Skeletal muscle cell (primary cell): ENCODE measurements at places on chromosomes 1 and 21.

GRCh38 chr1:22500471-22500870 is 48.8 kb downstream of the ZBTB40 start:
- no peak for DNase-seq

- DNase-seq: no peak
Observed at GRCh38 chr1:241695246-241696171, 43.4 kb downstream of the WDR64 start.

DNA sequence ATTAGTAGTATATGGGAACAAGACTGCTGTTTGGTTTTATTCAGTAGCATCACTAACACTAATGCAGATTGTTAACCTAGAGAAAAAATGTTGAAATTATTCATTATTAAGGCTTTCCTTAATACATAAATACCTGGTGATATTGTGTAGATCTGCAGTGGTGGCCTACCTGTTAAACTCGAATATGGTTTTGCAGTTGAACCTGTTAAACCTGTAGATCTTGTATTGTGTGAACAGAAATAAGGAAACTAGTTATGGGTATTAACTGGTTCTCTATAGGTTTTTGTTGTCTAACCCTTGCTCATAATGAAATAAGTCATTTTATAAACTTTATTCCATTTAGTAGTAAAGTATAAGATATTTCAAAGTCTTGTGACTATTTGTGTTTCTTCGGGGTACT is 23.9 kb downstream of the PKN2 start:
- no peak for DNase-seq

GRCh38 chr1:1926346-1926811 is 7.3 kb upstream of the TMEM52 start:
- no peak for DNase-seq

- DNase-seq: no peak
Observed at GRCh38 chr1:51791888-51792287, 86.6 kb downstream of the NRDC start.

DNA sequence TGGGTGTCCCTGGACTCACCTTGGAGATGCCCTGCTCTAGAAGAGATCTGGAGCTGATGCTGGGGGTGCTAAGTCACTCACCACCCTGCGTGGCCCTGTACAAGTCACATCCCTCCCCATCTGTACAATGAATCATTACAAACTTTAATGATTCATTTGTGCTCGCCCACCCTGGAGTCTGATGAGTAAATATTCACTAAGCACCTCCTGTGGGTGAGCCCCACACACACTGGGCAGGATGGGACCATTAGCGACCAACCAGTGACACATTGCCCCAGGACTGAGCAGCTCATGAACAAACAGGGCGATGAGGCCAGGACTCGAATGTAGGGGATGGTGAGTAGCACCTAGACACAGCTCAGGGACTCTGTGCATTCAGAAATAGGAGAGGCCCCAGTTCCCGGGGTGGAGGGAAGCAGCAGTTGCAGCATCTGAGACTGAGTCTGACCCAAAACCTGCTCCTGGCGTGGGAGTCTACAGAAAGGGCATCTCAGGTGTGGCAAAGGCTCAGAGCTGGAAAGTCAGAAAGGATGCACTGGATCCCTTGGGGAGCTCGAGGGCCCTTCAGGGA is 18.1 kb upstream of the PDZK1IP1 start:
- DNase-seq: no peak

GRCh38 chr1:117814856-117815797 is 114.3 kb downstream of the GDAP2 start:
- DNase-seq: no peak

GRCh38 chr1:177944016-177944949 is 25.6 kb downstream of the SEC16B start:
- DNase-seq: no peak

- no peak for DNase-seq
Observed at GRCh38 chr1:2499986-2500596, 24.0 kb downstream of the PLCH2 start.

GRCh38 chr21:34596561-34597271 is 18.2 kb downstream of the RCAN1 start:
- DNase-seq: no peak

DNA sequence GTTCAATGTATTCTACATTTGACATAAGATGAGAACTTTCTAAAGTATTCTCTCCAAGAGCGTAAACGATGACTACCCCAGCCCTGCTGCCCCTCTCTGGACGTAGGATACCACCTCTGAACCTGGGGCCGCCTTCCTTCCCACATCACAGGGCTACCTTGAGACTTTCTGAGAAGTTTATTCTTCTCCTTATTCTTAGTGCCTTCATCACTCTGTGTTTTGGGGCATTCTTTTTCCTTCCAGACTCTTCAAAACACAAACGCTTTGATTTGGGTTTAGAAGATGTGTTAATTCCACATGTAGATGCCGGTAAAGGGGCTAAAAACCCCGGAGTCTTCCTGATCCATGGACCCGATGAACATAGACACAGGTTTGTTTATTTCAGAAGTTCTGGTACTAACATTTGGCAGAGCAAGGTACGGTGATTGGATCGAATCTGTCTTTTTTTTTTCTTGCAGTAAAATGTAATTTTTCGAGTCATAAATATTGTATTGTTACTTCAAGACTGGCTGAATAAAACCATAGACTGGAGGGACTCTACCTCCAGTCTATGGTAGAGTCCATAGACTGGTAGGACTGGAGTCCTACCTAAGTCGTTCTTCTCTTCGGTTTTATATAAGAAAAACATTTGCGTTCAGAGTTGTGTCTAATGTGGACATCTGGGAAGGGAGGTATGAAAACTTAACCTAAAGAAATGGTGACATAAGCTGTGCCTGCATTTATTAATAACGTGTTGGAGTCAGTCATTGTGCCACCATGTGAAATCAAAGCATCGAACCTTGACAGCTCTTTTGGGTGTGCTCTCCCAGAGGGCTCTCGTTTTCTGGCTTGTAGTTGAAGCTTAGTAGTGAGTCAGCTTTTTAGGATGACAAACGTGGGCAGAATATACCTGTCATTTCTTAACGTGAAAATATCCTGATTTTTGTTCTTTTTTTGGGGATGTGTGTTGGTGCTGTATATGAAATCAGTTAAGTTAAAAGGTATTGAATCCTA is 1.2 kb downstream of the MAN1A2 start:
- no peak for DNase-seq

DNA sequence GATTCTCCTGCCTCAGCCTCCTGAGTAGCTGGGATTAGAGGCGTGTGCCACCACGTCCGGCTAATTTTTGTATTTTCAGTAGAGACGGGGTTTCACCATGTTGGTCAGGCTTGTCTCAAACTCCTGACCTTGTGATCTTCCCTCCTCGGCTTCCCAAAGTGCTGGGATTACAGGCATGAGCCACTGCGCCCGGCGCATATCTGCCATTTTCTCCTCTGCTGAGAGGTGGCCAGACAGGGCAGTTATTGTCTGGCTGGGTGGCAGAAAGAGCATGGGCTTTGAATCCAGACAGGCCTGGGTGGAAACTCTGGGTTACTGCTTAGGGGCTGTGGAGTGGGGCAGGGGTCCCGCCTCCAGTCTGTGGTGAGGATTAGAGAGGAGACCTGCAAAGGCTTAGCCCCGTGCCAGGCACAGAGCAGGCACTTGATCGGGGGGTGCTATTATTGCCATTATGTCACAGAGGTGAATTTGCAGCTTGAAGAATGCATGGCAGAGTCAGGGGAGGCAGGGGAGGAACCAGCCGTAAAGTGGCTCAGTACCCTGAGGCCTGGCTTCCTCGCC is 73.9 kb downstream of the MAN1C1 start:
- no peak for DNase-seq

- DNase-seq: no peak
Observed at GRCh38 chr1:162023181-162023546, 505 bp downstream of the OLFML2B start.

GRCh38 chr21:26131554-26131953 is 39.0 kb downstream of the APP start:
- DNase-seq: no peak

DNA sequence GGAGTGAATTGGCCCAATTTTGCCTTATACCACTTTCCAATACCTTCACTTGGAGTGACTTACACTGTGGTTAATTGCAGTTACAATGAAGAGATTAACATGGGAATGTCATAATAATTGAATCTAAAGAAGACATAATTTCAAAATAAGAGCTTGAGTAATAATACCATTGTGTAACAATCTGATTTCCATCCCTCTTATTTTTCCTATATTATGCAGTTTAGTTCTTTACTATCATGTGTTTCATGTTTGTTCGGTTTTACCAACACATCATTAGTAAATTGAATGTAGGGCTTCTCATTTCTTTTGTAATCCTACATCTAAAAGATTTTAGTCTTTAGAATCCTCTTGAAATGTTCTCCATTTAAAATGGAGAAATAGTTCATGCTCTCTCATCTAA is 19.2 kb upstream of the XPR1 start:
- DNase-seq: no peak

GRCh38 chr1:150563340-150564038 is 14.3 kb downstream of the ADAMTSL4 start:
- DNase-seq: no peak

DNA sequence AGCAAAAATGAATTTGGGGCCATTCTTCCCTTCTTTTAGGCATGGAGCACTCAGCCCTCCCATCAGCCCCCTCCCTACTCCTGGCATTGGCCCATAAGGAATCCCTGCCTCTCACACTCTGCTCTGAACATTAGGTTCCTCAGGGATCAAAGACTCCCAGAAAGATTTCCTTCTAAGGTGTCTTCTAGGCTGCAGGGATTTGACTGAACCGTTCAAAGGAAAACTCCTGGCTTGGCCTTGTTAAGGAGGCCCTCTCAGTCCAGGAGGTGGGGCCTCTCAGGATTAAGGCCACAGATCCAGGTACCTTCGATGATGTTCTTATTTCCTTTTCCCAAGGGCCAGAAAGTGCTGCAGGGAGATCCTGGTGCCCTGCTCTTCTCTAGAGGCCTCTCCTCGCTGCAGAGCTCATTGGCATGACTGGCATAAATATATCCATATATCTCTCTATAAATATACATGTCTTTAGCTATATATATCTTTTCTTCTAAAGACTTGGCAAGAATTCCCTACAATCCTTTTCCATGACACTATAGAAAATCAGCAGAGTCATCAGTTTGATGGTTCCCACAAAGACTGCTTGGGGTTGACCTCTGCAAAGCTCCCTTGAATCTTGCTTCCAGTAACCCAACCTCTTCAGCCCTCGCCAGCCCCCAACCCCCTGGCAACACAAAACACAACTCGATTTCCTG is 59.1 kb downstream of the PLXNA2 start:
- DNase-seq: peak; percentile 55

GRCh38 chr21:45852886-45853400 is 128.6 kb upstream of the COL6A1 start:
- no peak for DNase-seq

GRCh38 chr1:211828584-211829342 is 1.8 kb downstream of the LPGAT1 start:
- no peak for DNase-seq

- peak; percentile 76 for DNase-seq
Observed at GRCh38 chr1:43206600-43207228, 34.6 kb downstream of the CFAP57 start.

- no peak for DNase-seq
Observed at GRCh38 chr1:89332461-89332860, 31.4 kb upstream of the GBP6 start.

GRCh38 chr1:151825204-151825603 is 6.4 kb downstream of the RORC start:
- no peak for DNase-seq

DNA sequence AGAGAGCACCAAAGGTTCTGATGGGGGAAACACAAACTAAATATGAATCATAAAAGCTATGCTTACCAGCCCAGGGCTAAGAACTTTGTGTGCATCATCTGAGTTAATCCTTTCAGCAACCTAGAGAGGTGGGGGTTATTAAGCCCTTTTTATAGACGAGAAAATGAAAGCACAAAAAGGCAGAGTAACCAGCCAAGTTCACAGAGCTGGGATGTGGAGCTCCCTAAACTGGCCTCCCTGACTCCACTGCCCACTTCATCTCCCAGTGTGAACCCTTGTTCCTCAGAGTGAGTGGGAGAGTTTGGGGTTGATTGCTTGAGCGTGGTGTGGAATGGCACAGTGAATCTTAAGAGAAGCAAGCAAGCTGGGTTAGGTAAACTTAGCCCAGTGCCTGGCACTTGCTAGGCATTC is 10.8 kb upstream of the BCAR3 start:
- DNase-seq: no peak

DNA sequence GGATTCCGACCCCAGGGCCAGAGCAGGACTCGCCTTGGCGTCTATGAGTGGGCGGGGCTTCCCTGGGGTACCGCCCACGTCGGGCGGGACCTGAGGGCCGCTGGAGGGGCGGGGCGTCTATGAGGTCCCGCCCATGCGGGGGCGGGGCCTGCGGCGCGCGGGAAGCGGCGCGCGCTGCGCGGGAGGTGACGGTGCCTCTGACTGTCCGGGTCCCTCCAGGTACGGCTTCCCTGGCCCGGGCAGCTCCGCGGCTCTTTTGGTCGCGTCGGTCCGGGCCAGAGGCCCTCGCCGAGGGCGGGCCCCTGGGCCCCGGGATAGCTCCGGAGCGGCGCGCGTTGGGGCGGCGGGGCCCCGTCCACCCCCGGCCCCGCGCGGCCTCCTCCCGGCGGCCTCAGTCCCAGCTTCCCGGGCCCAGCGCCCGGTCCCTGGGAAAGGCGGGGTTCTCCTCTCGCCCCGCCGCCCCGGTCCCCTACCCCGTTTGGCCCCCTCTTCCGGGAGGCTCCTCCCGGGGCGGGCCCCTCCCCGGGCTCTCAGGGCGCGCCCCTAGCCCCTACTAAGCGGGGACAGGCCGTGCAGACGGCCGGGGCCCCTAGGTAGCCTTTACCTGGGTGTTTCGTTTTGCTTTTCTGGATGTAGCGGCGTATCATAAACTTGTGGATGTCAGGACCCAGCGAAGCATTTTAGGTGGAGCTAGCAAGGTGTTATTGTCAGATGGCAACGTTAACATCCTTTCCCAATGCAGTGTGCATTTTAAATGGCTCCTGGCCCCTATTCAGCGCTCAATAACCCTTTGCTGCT is at the start of gene CHAF1B:
CHAF1B (plus strand) TSS at position 160 of the 798 bp plus-strand sequence. CDS start 745 bp downstream, outside the sequence.
- peak; percentile 13 for DNase-seq
